ENCODE measurements at places on chromosomes 5 and 9.

- no peak for DNase-seq
Observed at GRCh38 chr5:4513381-4513780, 626.7 kb upstream of the ADAMTS16 start.

- DNase-seq, result no peak
Observed at GRCh38 chr5:93599001-93599379, 16.0 kb downstream of the NR2F1 start.

DNA sequence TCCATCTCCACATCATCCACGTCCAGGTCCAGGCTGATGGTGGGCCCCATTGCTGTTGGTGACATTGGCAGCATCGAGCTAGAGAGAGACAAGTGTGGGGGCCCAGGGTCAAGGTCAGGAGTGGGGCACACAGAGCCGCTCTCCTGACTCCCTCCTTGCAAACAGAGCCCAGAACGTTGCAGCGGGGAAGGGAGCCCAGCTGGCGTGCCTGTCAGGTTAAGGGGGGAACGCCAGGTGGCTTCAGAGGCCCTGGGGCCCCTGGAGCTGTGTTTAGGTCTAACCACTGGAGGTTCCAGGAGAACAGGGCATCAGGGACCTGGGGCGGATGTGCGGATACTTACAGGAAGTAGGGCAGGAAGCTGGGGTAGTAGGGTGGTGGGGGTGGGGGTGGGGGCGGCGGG lies 7.5 kb downstream of the RNF44 start:
- no peak for DNase-seq

DNA sequence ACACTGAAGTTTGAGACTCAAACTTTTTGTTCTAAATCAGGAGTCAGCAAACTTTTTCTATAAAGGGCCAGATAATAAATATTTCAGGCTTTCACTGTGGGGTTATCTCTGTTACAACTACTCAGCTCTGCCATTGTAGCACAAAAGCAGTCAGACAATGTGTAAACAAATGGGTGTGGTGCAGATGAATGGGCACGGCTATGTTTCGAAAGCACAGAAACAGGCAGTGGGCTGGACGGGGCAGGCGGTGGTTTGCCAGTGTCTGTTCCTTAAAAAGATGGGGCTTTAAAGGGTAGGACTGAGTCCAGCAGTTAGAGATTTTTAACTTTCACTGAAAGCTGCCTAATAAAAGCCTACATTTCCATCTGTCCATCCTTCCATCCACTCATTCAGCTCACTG lies 48.9 kb downstream of the PFDN1 start:
- DNase-seq, result no peak

All from HFFc6 (cell line).